ENCODE measurements at places on chromosomes 2 and 18.

- no peak for DNase-seq
Measured at GRCh38 chr2:170500770-170501169, 214.4 kb upstream of the SP5 start.

GRCh38 chr2:74047152-74047551 is 62.4 kb downstream of the TET3 start:
- no peak for DNase-seq

DNA sequence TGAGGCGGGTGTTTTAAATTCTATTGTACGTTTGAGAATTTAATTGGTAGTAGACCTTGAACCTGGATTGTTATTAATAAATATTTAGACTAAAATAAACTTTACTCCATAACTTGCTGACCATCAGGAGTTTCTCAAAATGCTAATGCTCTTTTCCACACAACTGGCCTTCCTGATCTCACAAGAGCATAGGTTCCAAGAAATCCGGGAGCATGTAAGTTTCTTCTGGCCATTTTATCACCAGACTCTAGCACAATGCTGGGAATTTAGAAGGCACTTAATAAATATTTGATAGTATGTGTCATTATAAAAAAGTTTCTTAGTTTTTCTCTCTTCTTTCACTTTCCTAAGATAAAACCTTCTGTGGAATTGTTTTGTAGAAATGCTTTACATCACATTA is 2047.1 kb downstream of the SUCLG1 start:
- no peak for DNase-seq

DNA sequence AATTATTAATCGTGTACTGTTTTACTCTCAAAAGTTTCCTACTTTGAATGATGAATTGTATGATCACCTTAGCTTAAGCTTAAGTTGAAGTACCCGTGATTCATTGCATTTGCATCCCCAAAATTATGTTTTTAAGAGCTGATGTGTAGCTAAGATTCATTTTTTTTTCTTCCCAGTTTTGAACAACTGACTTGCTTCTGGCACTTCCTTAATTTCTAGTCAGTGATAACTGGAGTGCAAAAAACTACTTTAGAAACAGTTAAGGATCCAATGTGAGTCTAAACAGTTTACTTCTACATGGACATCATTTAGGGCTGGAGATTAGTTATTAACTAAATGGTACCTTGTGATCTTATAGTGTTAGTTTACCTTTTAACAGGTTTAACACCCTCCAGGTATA is 124.0 kb upstream of the CAVIN2 start:
- DNase-seq = no peak

- DNase-seq = peak; percentile 20
Measured at GRCh38 chr2:8076448-8077342, 605.2 kb upstream of the ID2 start.

DNA sequence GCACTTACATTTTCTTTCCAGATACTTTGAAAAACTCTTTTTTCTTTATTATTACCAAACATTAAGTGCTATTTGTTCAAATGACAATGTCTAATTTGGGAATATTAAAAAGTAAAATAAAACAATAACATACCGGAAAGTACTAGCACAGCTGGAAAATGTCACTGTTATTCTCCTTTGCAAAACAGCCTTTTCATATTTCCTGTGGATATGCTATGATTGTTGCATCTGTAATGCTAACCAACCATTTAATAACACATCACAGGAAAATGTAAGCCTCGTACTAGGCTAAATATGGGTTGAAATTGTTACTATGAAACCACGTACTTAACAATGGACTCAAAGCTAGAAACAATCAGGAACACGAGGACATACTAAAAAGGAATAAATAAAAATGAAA is 298.1 kb downstream of the CBLN2 start:
- no peak for DNase-seq

DNA sequence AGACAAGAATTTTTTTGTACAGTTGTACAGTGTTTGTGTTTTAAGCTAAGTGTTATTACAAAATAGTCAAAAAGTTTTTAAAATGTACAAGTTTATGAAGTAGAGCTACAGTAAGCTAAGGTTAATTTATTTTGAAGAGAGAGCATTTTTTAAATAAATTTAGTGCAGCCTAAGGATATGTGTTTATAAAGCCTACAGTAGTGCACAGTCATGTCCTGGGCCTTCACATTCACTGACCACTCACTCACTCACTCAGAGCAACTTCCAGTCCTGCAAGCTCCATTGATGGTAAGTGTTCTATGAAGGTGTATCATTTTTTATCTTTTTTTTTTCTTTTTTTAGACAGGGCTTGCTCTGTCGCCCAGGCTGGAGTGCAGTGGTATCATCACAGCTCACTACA is 44.2 kb downstream of the SFXN5 start:
- DNase-seq = no peak

GRCh38 chr18:79321625-79322405 is 73.9 kb upstream of the NFATC1 start:
- no peak for DNase-seq

- no peak for DNase-seq
Measured at GRCh38 chr2:58110765-58111164, 64.2 kb downstream of the VRK2 start.

GRCh38 chr2:86309966-86310365 is 27.5 kb downstream of the REEP1 start:
- DNase-seq = no peak

- DNase-seq = no peak
Measured at GRCh38 chr2:34545486-34546136, 946.5 kb upstream of the FAM98A start.

DNA sequence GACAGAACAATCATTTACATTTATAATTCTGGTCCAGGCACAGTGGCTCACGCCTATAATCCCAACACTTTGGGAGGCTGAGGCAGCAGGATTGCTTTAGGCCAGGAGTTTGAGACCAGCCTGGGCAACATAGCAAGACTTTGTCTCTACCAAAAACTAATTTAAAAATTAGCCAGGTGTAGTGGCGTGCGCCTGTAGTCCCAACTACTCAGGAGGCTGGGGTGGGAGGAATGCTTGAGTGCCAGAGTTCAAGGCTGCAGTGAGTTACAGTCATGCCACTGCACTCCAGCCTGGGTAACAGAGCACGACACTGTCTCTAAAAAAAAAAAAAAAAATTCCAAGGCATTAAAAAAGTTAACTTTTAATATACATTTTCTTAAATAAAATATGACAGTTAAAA is 88.1 kb downstream of the PLEKHM3 start:
- DNase-seq = no peak

DNA sequence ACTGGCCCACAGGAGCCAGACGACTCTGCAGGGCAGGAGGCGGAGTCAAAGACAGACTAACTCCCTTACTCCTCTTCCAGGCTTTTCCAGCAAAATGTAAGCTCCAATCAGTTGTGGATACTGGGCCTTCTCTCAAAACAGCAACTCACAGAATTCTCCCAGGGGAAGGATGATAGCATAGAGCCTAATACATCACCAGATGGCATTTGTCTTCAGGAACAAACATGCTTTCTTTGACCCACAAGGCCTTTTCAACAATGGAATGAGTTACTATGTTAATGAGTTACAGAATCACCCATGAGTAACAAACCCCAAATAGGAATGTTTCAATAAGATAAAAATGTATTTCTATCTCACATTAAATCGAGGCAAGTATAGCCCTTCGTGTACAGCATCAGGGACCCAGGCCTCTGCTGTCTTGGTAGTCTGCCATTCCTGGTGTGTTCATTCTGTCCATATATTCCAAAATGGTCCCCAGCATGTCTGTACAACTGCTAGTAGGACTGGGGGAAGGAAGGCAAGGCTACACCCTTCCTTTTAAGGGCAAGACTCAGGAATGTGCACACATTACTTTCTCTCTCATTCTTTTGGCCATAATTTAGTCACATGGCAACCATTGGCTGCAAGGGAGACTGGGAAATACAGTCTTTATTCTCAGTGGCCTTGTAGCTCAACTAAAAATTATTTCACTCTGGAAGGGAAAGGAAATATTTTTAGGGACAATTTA is 76.4 kb downstream of the BOD1L2 start:
- DNase-seq = no peak

- DNase-seq = no peak
Measured at GRCh38 chr2:99609851-99610381, 120.1 kb upstream of the REV1 start.

GRCh38 chr2:181952404-181953226 is 33.0 kb upstream of the PPP1R1C start:
- DNase-seq = no peak

DNA sequence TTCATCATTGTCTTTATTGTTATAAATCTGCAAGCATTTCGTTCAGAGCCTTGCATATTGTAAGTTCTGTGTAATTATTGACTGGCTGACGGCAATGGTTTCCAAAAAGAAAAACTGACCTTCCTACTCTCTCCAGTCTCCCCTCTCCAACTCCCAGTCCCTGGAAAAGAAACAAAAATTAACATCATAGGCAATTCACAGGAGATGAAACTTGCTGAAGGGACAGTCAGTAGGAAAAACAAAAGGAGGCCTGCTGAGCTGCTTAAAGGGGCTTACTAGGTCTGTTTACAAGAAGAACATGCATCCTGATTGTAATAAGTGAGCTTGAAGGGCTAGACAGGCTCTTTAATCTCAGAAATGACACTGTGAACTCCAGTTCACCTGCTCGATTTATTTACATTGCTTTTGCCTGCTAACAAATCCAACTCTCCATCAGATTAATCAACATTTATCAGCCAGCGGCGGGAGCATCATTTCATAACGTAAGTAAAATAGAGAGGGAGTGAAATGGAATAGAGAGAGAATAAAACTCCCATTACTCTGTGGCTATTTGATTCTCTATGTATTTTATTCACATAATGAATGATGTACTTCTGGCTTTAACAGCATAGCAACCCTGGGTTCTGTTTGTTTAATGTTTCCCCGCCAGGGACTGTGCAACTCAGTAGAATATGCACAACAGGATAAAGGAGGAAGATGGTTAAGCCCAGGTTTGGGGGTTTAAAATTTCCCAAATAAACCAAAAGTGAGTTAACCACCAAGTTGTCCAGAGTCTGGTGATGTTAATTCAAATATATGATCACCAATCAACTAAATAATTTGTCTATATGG is 256.7 kb upstream of the SETBP1 start:
- no peak for DNase-seq

- DNase-seq = no peak
Measured at GRCh38 chr2:224058048-224058775, 19.1 kb upstream of the SERPINE2 start.

DNA sequence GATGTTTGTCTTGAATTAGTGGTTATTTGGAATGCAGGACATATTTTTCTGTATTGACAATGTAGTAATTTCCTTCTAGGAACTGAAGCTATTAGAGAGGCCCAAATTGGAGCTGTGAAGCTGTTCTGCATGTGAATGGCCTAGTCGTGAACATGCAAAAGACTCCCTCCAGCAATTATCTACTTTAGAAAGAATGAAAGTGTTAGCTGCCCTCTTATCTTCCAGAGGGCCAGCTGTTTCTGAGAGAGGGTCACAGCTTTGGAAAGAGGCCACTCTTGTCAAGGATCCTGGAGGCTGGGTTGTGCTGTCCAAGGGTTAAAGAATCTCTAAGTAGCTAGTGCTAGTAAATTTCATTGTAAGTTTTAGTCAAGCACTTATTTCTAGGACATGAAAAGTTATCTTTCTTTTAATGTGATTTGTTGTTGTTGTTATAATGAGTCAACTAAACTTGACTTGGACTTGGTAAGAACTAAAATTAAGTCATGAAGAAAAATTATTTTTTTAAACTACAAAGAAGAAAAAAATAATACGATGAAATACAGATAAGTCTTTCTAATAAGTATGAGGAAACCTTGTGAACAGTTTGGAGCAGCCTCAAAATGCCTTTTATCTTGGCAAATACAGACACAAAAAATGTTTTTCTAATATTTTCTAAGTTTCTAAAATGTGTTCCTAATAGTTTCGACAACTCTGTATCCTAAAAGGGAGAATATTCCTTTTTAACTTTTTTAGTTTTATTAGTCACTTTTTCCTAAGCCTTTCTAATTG is 36.8 kb downstream of the DPP4 start:
- DNase-seq = no peak

DNA sequence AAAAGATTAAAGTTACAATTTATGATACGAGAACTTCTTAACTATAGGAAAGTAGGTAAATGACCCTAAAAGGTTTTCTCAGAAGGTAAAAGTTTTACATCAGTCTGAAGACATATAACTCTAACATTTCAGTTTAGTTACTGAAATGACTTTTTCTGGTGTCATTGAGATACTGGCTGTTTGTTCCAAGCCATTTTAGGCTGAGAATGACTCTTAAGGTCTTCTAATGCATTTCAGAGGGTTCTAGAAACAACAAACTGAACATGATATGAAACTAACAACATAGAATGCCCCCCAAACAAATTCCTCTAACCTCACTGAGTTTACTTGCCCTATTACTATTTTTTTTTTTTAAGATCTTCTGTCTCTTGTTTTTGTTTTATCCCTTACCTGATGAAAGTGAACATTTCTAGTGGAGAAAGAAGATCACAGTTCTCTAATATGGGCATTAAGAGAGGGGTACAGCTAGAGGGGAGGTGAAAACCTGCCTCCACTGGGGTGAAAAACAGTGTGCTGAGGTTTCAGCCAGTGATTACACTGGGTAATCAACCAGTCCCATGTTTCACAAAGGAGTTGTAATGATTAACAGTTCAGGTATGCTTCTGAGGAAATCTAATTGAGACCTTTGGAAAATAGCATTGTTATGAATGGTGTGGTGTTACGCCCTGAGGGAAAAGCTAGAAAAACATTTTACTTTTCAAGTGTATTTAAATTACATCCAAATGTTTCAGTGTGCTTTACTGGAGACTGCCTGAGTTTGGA is 11.2 kb downstream of the NABP1 start:
- DNase-seq = peak; percentile 34

- no peak for DNase-seq
Measured at GRCh38 chr2:27807476-27807875, 36.0 kb downstream of the MRPL33 start.

GRCh38 chr2:136141510-136142149 is 23.7 kb upstream of the CXCR4 start:
- no peak for DNase-seq

- DNase-seq = no peak
Measured at GRCh38 chr2:212618636-212619035, 80.0 kb upstream of the ERBB4 start.

DNA sequence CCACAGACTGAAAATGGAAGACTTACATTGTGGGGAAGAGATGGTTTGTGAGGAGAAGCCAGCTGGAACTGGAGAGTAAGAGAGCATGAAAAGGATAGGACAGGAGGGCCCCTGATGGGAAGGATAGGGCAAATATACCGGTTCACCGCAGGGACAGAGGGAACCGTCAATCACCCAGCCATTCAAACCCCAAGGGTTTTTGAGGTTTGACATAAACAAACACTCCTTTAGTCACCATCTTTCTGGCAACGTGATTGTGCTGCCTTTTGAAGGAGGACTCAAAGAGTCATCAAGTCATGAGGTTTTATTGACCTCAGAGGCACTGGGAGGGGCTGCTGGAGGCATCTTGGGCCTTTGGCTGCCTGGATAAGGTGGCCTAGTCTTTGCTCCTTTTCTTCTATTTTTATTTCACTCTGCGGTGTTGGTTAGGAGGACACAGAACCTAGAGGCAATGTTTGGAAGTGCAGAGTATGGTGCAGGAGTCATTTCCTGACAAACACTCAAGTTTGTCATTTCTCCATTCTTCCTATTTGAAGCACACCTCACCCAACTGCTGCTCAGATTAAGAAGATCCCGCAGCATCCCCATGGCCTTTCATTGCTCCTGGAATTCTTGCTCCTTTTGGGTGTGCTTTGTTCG is 487.3 kb upstream of the SPRED2 start:
- DNase-seq = no peak

GRCh38 chr18:3596637-3597384 is 146.8 kb downstream of the TGIF1 start:
- peak; percentile 82 for DNase-seq
